Activated CD4-positive, alpha-beta T cell treated with anti-CD3 and anti-CD28 coated beads for 24 hours (primary cell): ENCODE measurements at places on chromosomes 6 and 20.

GRCh38 chr20:10077886-10078285 lies 43.1 kb downstream of the ANKEF1 start:
- no peak for DNase-seq

DNA sequence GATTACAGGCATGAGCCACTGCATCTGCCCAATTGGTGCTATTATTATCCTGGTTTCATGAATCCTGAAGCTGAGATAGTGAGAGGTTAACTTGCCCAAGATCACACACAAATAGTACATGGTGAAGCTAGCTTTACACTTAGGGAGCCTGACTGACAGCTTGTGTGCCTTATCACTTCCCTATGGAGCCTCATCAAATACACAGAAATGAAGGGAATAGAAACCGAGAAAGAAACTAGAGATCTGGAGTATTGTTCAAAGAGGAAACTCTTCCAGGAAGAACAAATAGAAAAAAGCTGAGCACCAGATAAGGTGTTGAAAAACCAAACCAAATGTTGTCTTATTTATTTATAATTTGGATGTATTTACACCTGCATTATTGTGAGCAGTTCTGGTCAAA lies 155.0 kb upstream of the CITED2 start:
- no peak for DNase-seq

GRCh38 chr20:50628332-50628731 lies 63.0 kb downstream of the RIPOR3 start:
- DNase-seq = no peak

GRCh38 chr20:62940875-62941274 lies 2.9 kb downstream of the GID8 start:
- no peak for DNase-seq

DNA sequence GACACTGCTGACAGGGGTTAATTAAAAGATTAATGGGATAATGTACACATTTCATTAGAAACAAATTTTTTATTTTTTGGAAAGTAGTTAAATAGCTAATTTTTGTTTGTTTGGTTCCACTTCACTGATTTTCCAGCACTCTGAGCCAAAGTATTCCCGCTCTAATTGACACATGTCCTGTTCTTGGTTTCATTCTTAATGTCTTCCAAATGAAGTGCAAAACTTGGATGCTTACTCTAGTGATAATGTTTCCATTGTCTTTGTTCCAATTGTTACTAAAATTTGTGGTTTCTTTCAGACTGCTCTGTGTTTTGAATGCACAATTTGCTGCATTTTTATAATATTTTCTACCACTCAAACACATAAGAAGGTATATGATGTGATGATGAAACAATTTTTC lies 794.3 kb downstream of the PHF3 start:
- no peak for DNase-seq

- DNase-seq = peak; percentile 21
Observed at GRCh38 chr6:138454981-138455706, 44.1 kb downstream of the NHSL1 start.

- peak; percentile 55 for DNase-seq
Observed at GRCh38 chr20:1313236-1313964, 15.5 kb downstream of the SDCBP2 start.

GRCh38 chr6:111447051-111447450 lies 36.0 kb downstream of the REV3L start:
- no peak for DNase-seq

- DNase-seq = no peak
Observed at GRCh38 chr6:31363811-31364210, 6.8 kb upstream of the HLA-B start.

DNA sequence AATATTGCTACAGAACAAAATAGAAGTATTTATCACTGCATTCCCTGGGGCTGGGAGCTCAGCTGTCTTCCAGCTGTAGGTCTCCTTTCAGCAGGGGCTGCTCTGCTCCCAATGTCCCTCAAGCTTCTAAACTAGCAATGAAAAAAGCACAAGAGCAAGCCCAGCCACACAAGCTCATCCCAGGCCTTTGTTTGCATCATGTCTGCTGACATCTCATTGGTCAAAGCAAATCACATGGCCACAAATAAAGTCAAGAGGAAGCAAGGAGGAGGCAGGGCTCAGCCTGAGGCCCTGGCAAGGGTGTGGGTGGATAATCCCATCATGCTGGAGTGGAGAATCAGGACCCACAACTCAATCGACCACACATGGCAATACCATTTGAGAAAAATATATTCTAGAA lies 2.2 kb upstream of the BFSP1 start:
- DNase-seq = no peak

- no peak for DNase-seq
Observed at GRCh38 chr6:86775893-86776292, 161.4 kb upstream of the HTR1E start.

- DNase-seq = no peak
Observed at GRCh38 chr6:46704562-46704961, 16.9 kb downstream of the TDRD6 start.

GRCh38 chr6:3026791-3027626 lies 27.3 kb downstream of the NQO2 start:
- no peak for DNase-seq

DNA sequence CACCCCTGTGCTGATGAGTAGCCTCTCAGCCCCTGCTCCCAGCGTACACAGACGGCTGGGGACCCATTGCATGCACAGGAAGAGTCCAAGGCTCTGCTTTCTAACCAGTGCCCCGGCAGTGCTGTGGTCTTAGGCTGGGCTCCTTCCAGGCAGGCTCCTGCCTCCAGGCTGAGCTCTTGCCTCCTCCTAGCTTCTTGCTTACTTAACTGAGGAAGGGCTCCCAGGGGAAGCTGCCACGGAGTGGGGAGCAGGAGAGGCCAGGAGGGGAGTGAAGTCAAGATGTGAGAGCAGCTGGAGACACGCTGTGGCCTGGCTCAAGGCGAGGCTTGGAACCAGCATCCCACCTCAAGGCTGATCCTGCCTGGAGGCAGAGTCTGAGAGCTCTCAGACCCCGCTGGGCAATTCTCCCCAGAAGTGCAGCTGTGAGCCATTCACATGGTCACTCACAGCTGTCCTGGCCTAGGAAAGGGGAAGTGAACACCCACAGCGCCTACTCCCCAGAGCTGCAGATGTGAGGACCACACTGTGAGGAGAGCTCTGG lies 141.0 kb downstream of the TBXT start:
- no peak for DNase-seq

DNA sequence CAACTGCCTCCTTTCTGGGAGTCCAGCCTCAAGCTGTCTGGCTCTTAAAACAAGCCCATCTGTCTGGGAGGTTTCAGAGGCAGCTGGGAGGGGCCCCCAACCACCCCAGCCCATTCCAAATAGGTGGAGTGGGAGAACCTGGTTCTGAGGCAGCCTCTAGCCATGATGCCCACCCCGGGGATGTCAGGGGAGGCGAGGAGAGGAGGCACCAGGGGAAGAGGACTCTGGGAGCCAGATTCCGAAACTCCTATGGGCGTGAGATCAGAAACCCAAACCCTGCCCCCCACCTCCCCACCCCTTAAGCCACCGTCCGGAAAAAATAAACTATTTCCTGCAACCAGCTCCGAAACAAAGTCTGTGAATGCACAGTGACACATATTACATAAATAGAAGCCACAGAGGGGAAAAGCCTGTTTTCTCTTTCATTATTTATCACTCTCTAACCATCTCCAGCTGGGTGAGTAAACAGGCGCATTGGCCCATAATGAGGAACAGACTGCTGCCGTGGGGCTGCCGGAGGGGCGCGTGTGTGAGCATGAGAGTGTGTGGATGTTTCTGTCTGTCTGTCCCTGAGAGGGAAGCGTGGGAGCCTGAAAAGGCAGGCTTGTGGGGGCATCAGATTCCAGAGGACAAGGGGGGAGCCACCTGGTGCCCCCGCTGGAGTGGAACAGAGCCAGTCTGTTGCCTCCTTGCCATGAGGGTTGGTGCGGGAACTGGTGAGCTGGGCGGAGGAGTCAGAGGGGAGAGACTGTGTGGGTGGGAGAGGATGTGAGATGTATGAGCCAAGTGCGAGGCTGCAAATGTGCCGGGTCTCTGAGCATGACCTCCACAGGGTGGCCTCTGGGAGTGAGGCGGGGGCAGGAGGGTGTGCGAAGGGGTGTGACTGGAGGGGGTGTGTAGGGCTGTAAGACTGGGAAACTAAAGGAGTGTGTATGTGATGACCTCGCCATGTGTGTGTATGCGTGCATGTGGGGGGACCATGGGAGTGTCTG lies 14.3 kb upstream of the FOXP4 start:
- peak; percentile 48 for DNase-seq

- DNase-seq = no peak
Observed at GRCh38 chr20:48821261-48821920, 6.4 kb downstream of the PREX1 start.

GRCh38 chr6:15384901-15385300 lies 139.0 kb downstream of the JARID2 start:
- no peak for DNase-seq

DNA sequence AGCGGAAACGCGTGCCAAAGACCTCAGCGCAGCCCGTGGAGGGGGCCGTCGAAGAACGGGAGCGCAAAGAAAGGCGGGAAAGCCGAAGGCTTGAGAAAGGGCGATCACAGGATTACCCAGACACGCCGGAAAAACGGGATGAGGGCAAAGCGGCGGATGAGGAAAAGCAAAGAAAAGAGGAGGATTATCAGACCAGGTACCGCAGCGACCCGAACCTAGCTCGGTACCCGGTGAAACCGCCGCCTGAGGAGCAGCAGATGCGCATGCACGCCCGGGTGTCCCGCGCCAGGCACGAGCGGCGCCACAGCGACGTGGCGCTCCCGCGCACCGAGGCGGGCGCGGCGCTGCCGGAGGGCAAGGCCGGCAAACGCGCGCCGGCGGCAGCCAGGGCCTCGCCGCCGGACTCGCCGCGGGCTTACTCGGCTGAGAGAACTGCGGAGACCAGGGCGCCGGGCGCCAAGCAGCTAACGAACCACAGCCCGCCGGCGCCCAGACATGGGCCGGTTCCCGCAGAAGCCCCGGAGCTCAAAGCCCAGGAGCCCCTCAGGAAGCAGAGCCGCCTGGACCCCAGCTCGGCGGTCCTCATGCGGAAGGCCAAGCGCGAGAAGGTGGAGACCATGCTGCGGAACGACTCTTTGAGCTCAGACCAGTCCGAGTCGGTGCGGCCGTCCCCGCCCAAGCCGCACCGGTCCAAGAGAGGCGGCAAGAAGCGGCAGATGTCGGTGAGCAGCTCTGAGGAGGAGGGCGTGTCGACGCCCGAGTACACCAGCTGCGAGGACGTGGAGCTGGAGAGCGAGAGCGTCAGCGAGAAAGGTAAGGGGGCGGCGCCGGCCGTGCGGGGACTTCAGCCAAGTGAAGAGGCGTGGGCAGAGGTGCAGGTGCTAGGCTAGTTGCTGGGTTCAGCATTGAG lies 296.2 kb downstream of the RIMS1 start:
- DNase-seq = no peak

DNA sequence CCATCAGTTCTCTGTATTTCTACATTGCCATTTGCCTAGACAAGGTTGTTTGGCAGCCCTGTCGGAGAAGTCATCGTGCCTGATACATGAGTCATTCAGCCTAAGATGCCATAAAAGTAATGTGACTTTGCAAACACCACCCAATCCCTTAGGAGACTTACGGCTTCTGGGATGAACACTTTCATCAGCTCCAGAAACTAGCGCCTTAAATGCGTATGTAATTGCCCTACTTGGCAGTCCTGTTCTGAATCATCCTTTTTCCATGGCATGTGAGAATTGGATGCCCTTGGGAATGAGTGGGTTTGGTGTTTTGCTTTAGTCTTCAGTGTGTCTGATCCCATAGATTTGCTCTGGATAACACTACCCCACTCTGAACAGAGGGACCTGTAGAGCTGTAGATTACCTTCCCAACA lies 158.5 kb downstream of the SASH1 start:
- no peak for DNase-seq

- DNase-seq = no peak
Observed at GRCh38 chr6:125354649-125355048, 52.9 kb upstream of the HDDC2 start.
